Stimulated activated CD4-positive, alpha-beta T cell treated with anti-CD3 and anti-CD28 coated beads, Interleukin-1b, Interleukin-23, amount 100 ng/mL, for 24 hours (primary cell): ENCODE measurements at places on chromosomes 13 and 19.

DNA sequence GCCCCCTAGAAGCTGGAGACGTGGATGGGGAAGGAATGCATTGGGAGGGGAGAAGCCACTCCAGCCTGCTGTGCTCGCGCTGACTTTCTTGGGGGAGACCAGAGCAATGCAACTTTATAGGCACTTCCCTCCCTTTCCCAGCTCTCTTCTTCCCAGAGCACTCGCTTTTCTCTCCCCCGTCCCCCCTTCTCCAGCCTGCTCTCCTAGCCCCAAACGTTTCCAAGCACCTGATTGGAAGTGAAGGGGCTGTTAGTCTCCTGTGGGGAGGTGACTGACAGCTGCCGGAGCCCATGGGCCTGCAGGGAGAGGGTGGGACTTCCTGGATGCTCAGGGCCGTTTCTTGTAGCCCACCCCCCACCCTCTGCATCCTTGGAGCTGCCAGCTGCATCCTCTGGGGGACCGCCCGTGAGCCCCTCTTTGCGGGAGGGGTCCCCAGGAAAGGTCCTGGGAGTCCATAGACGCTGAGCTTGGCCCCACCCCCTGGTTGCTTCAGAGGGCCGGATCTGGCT lies 2.5 kb downstream of the HDGFL2 start:
- DNase-seq: no peak

DNA sequence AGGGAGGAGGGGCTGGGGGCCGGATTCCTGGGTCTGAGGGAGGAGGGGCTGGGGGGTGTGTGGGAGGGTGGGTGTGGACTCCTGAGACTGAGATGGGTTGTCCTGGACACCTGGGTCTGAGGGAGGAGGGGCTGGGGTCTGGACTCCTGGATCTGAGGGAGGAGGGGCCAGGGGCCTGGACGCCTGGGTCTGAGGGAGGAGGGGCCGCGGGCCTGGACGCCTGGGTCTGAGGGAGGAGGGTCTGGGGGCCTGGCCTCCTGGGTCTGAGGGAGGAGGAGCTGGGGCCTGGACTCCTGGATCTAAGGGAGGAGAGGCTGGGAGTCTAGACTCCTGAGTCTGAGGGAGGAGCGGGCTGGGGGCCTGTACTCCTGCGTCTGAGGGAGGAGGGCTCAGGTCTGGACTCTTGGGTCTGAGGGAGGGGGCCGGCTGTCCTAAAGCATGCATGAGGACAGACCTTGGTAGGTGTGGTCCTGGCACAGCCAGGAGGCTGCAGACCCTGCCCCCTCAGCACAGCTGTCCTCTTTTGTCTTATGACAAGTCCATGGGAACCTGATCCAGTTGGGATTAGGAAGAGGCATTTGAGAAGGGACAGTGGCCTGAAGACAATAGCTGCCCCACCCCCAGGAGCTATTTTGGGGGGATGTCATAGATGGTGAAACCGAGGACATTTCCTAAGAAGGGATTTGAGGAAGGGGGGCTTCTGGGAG lies 1.3 kb downstream of the TNNT1 start:
- DNase-seq: no peak

DNA sequence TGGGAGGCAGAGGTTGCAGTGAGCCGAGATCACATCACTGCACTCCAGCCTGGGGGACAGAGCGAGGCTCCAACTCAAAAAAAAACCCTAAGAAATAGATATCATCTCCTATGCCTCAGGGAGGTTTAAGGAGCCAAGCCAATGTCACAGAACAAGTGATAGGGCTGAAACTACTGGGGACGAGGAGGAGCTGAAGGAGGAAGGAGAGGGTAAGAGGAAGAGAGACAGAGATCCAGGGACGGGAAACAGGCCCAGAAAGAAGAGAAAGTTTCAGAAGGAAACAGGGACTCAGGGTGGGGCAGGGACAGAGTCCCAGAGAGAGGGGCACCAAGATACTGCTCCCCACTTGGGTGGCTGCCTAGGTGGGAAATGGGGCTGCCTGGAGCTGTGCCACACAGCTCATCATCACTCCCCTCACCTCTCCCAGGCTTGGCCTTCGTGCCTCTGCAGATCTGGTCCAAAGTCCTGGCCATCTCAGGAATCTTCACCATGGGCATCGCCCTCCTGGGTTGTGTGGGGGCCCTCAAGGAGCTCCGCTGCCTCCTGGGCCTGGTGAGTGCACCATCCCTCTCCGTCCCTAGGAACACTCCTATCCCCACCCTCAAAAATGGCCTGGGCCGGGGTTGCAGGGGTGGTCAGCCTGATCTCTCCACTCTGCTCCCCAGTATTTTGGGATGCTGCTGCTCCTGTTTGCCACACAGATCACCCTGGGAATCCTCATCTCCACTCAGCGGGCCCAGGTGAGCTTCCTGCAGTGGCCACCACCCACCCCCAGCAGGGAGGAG lies 1.5 kb downstream of the CD37 start:
- no peak for DNase-seq

GRCh38 chr13:20848203-20848602 lies 54.3 kb downstream of the XPO4 start:
- DNase-seq: no peak

DNA sequence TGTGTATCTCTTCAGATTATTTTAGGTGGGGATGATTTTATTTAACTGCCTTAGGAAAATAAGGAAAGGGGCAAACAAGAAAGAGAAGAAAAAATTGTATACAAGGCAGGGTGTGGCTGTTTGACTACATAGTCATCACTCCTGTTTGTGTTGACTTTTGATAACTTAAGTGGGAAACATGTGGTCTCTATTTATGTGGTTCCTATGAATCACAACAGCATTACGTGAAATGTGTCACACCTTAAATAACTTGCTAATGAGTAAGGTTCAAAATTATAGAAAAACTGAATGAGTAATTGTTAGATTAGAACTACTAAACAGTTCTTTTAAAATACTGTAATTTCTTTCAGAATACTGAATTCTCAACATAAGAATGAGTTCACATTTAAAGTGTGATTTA lies 69.3 kb downstream of the LMO7 start:
- DNase-seq: no peak

- no peak for DNase-seq
Observed at GRCh38 chr13:59806801-59807200, 356.9 kb downstream of the DIAPH3 start.

- no peak for DNase-seq
Observed at GRCh38 chr19:33443638-33444561, 70.4 kb downstream of the CEBPG start.

DNA sequence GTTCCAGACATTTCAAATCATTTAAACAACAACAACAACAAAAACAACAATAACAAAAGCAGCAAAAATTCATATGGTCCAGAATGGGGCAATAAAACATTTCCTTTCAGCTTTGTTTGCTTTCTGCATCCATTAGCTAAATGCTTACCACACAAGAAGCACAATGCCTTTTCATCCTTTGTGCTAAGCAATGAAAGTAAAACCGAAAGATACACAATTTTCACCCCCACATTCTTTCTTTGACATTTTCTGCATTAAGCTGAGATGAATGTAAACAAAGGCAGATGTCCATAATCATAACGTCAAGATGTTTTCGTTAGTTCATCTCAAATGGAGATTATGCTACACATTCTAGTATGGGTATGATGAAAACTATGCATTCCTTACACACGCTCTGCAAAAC lies 568.5 kb downstream of the SLITRK6 start:
- no peak for DNase-seq

- DNase-seq: no peak
Observed at GRCh38 chr13:34308725-34309124, 490.8 kb downstream of the RFC3 start.

GRCh38 chr13:72469906-72470305 lies 257.5 kb downstream of the MZT1 start:
- DNase-seq: no peak

GRCh38 chr13:34750078-34750931 lies 191.8 kb upstream of the NBEA start:
- DNase-seq: no peak

GRCh38 chr19:940591-941291 lies 14.9 kb downstream of the ARID3A start:
- DNase-seq: no peak

- no peak for DNase-seq
Observed at GRCh38 chr13:29954082-29955028, 103.9 kb upstream of the UBL3 start.

- no peak for DNase-seq
Observed at GRCh38 chr19:2186071-2186846, 22.5 kb downstream of the DOT1L start.

DNA sequence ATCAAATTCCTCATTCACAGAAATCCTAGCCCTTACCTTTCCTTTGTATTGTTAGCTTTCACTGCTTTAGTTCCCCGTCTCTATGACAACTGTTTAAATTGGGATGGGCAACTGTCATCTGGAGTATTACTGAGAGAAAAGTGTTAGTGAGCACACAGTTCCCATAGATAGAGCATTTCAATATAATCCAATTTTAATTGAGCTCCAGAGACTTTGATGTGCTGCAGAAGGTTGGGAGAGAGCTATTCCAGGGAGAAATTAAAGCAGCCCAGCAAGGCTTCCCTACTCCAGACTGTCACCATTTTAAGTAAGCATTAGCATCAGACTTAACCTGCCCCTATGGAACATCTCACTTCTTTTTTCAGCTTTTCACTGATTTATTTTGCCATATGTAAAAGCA lies 55.0 kb upstream of the MAB21L1 start:
- DNase-seq: no peak

DNA sequence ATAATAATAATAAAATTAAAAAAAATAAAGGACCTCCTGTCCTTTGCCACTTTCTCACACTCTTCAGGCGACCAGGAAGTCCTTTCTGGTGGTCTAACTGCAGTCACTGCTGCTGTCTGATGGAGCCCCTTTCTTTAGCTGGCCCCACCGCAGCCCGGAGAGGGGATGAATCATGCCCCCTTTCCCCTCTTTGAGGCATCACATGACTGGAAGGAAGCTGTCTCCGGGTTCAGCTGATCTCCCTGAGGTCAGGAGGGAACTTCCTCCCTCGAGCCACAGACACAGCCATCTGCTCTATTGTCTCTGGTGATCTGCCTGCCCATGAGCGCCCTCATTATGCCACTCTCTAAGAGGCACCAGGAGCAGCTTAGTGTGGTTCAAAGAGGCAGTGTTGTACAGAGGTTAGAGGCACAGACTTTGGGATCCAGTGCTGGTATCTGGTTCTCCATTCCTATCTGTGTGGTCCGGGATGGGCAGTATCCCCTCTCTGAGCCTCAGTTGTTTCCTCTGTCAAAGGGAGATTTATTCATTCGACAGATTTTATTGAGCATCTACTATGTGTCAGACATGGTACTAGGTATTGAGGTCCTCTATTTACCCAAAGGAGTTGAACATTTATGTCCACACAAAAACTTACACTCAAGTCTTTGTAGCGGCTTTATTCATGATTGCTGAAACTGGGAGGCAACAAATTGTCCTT lies 30.0 kb downstream of the VAV1 start:
- DNase-seq: peak; percentile 57

GRCh38 chr13:75416327-75417011 lies 65.5 kb downstream of the TBC1D4 start:
- no peak for DNase-seq

- DNase-seq: no peak
Observed at GRCh38 chr19:51166846-51167490, 24.9 kb downstream of the SIGLEC7 start.

DNA sequence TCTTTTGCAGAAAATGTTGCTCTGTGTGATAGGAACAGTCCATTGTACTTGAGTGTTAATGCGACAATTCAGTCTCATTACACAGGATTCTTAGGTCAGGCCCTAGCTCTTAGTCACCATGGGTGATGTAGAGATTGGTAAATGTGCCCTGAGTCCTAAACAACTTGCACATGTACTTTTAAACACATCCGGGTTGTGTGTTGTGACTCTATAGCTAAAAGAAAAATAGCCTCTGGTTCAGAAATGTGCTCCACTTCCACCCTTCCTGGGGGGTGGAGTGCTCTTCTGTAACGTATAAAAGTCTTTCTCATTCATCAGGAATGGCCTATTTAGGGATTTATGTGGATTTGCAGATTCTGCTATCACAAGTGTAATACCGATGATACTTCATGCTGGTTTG lies 5.2 kb downstream of the SPATA13 start:
- no peak for DNase-seq

- DNase-seq: no peak
Observed at GRCh38 chr19:13521066-13521465, 14.8 kb upstream of the CACNA1A start.

GRCh38 chr13:47846886-47847285 lies 154.2 kb downstream of the SUCLA2 start:
- no peak for DNase-seq

DNA sequence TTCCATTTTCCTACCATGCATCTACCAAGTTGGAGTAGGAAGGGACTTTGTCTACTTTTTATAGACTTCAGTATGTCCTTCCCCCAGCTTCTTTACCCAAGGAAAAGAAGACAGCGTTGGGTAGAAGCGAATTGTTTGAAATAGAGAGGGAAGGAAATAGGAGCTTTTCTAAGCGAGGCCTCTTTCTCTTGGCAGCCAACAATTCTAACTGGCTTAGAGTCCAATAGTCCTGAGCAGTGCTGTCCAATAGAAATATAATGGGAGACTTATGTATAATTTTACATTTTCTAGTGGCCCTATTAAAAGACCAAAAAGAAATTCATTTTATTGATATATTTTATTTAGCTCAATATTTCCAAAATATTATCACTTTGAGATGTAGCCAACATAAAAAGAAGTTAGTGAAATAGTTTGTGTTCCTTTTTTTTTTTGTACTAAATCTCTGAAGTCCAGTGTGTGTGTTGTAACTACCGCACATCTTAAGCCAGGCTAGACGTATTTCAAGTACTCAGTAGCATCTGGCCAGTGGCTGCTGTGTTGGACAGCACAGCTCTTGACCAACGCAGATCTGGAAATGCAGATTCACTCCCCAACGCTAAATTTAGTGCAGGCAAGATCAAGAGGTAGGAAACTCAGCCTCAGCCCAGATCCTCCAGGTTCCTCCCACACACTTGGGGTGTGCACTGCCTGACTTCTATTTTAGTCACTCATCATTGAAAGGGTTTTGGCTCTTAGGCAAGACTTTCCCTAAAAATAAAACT lies 179.2 kb downstream of the SHISA2 start:
- no peak for DNase-seq

GRCh38 chr13:81487151-81487550 lies 1146.2 kb upstream of the SPRY2 start:
- no peak for DNase-seq

GRCh38 chr13:19561585-19561984 lies 253 bp upstream of the TPTE2 start:
- DNase-seq: no peak

- DNase-seq: peak; percentile 96
Observed at GRCh38 chr19:49593233-49594113, 2.5 kb downstream of the PRR12 start.
